ENCODE measurements at places on chromosomes 13 and 19.

- DNase-seq = no peak
These were observed 390.5 kb downstream of the FGF9 start for GRCh38 chr13:22061371-22061805.

GRCh38 chr19:29630655-29631054 lies 24.6 kb downstream of the POP4 start:
- no peak for DNase-seq

DNA sequence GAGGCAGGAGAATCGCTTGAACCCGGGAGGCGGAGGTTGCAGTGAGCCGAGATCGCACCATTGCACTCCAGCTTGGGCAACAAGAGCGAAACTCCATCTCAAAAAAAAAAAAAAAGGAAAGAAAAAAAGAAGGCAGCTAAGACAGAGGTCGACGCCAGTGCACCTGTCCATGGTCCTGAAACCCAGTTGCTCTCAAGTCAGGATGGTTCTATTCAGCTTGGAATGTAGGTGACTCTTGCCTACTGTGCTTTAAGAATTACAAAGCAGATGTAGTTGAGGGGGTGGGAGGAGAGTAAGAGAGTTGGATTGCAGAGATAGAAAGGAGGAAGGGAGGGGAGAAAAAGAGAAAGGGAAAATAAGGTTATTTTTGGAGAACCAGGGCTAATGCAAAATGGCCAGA lies 18.7 kb downstream of the CACNG7 start:
- peak; percentile 40 for DNase-seq

GRCh38 chr13:83905641-83906040 lies 23.4 kb upstream of the SLITRK1 start:
- DNase-seq = no peak

DNA sequence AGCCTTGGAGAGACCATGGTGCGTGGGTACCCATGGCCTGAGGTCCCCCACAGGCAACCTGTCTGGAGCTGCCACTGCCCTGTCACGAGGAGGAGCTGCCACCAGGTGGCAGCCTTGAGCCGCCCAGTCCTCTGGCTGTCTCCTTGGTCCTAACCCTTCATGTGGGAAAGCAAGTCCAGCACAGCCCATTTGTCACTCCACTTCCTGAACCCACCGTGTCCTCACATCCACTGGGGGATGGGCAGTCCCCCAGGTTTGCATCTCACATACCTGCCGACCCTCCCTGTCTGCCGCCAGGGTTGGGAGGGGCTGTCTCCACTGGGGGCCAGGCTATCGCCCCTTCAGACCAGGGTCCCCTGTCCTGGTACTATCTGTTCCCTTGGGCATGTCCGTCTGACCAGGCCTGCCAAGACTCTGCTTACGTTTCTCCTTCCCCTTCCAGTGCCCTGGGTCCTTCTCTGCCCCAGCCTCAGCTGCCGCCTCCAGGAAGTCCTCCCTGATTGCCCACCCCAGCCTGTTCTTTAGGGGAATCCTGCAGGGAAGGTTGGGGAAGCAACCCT lies 4.5 kb downstream of the FAM174C start:
- DNase-seq = peak; percentile 74

DNA sequence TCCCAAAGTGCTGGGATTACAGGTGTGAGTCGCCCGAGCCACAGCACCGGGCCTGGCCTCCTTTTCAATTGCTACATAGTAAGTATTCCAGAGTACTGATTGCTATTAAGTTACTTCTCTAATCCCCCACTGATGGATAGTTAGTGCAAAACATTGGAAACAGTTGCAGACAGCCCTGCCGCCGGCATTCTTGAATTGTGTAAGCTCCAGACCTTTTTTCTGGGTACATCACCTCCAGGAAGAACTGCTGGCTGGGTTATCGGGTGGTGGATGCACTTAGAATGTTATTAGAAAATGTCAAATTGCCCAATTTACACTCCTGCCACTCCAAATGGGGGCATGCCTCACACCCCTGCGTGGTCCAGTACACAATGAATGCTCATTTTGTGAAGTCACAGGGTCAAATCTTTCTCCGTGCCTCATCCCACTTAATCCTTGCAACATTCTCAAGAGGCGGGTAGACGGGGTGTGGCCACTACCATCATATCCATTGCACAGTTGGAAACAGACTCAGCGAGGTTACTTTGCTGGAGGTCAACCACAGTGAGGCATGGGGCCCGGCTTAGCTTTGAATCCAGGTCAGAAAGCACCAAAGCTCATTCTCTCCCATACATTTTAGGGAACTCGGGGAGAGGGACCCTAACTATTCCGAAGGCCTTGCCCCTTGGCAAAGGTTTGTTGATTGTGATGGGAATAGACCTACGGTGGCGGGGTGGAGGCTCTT lies 1.0 kb upstream of the KDM4B start:
- DNase-seq = peak; percentile 31

DNA sequence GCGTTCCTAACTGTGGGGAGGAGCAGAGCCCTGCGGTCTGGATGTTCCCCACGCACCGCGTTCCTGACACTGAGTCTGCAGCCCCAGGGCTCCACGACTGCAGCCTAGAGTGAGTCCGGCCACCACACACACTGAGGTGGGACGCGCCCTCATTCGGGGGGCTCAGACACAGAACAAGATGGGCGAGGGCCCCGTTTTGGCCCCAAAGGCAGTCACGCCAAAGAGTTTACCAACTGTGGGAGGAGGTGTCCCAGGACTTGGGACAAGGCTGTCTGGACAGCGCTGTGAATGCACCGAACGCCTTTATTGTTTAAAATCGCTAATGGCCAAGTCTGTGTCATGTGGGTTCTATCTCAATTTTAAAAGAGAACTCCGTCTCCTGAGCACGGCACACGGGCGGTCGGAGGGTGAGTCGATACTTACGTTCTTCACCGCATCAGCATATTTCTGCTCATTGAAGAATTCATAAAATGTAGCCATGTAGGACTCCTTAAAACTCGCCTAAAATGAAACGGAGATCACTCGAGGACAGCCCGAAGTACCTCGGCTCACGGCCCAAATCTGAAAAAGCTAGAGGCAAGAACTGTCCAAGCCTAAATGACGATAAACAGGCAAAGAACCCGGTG lies 35.2 kb upstream of the C13orf46 start:
- DNase-seq = no peak

GRCh38 chr19:38917921-38918491 lies 6.0 kb upstream of the CCER2 start:
- DNase-seq = no peak

GRCh38 chr13:23146811-23147625 lies 33.8 kb upstream of the SGCG start:
- peak; percentile 57 for DNase-seq

- DNase-seq = no peak
These were observed 30.2 kb upstream of the SLC15A1 start for GRCh38 chr13:98782654-98783053.

GRCh38 chr13:25879466-25879865 lies 172.3 kb downstream of the SHISA2 start:
- no peak for DNase-seq

GRCh38 chr19:43673637-43674036 lies 3.7 kb upstream of the PLAUR start:
- no peak for DNase-seq

- no peak for DNase-seq
These were observed 17.0 kb upstream of the TMEM255B start for GRCh38 chr13:113742000-113742441.

DNA sequence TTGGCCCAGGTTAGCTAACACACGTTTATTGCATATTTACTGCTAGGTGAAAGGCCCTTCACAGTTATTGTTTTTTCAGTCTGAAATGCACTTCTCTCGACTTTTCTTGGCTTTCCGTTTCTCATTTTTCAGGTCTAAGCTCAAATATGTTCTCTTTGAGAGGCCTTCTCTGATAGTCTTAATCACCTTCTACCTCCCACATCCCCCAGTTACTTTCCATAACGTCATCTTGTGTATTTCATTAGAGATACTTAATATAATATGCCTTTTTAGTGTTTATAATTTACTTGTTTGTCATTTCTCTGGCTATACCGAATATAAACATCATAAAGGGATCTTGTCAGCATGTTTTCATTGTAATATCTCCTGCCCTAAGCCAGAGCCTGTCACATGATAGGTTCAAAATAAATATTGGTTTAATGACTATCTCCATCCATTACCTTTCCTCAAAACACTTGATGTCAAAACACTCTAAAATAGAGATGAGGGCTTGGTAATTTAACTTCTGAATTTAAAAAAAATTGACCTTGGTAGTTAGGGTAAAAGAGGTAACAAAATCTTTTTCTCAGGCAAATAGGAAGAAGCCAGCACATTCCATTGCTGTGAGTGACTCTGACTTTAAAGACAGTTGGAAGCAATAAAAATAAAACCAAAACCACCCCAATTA lies 168.6 kb upstream of the RFC3 start:
- DNase-seq = no peak

DNA sequence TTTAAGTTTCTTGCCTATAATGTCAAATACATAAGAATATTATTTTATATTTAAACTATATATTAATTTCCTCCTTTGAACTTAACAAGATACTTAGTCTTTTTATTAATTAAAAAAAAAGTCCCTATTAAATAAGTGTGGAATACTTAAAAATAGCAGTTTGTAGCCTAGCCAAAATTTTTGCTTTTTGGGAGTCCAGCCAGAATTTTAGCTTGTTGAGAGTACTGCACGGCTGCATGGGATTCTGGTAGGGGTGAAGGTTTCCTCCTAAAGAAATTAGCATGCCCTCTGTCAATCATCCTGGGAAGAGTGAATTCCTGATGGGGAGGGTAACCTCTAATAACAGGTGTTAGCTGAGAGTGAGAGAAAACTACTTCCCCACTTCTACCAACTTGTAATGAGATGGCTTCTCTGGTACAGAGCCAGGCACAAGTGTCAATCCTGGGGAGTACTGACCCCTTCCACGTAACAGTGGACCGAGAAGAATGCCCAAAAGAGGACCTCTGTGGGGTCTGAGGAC lies 195.7 kb downstream of the SPRY2 start:
- DNase-seq = no peak

DNA sequence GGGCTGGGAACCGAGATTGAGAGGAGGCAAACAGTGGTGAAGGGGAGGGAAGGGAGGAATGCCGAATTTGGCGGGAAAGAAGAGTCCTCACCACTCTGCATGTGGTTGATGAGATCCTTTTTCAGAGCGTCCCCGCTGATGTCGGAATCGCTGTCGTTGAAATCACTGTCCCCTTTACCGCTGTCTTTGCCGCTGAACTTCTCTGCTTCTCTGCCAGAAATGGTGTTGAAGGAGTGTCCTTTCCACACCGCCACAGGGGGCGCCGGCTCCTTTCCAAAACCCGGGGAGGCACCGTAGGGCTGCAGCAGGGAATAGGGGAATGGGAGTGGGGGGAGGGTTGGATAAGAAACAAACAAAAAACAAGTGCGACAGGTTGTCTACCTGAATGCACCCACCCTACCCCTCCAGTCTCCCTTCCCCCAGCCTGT lies 3.1 kb downstream of the PCDH8 start:
- DNase-seq = no peak

- DNase-seq = no peak
These were observed 9.9 kb downstream of the CNFN start for GRCh38 chr19:42380155-42380554.

GRCh38 chr13:50074843-50075242 lies 59.6 kb downstream of the KCNRG start:
- DNase-seq = no peak

GRCh38 chr13:50626101-50626547 lies 217.4 kb downstream of the DLEU7 start:
- peak; percentile 88 for DNase-seq

GRCh38 chr13:25927932-25928331 lies 123.9 kb downstream of the SHISA2 start:
- DNase-seq = no peak

DNA sequence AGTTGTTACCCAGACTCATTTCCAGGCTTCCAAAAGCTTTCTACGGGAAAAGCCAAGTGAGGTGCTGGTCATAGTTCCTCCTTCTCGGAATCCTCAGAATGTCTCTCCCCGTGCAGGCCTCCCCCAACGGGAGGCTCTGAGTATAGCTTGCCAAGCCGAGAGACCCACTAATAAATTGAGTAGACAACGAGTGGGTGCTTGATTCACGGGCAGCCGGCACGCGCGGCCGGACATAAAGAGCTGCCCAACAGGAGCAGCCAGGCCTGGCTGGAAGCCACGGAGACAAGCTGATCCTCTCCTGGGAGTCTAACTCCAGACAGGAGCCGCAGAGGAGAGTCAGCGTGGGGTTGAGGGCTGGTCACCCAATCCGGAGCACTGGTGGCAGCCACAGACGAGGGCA lies 43.4 kb upstream of the MEDAG start:
- no peak for DNase-seq

- DNase-seq = no peak
These were observed 65.0 kb downstream of the DGKH start for GRCh38 chr13:42113478-42113877.

GRCh38 chr13:105848494-105848893 lies 687.0 kb downstream of the EFNB2 start:
- DNase-seq = no peak

DNA sequence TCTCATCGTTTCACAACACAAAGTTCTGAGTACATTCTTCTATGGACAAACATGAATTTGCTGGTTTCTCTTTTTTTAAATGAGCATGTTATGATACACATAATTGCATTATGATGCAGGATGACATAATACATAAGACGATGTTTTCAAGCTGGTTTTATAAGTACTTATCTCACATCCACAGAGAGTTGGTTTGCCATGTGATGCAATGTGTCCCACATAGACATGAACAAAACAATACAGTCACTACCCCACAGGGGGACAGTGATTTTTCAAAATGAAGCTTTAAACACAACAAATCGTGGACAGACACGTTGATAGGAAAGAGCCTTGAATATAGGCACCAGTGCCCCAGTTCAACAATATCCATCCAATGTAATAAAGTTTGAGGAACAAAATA lies 447.1 kb downstream of the KLF12 start:
- no peak for DNase-seq

DNA sequence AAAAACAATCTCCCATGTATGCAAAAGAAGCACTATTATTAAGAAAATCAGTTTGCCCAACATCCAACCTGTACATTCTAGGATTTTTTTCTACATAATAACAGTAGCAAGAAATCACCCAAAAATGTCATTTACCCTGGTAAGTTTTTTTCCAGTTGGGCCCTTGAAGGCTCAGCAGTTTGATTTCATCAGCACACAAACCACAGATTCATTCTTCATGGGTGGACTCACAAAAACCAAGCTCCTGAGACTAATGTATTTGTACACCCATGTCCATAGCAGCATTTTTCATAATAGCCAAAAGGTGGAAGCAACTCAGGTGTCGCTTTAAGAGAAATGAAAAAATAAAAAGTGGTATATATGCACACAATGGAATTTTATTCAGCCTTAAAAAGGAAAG lies 210.1 kb downstream of the TBC1D4 start:
- peak; percentile 19 for DNase-seq

GRCh38 chr13:97506511-97506910 lies 72.5 kb downstream of the RAP2A start:
- DNase-seq = peak; percentile 76

GRCh38 chr19:42023943-42024260 lies 29.9 kb upstream of the ATP1A3 start:
- no peak for DNase-seq

Measured in fibroblast of skin of right quadriceps (primary cell).